Left renal cortex interstitium (tissue), 4 donors: ENCODE measurements at places on chromosomes 16 and 17.

DNA sequence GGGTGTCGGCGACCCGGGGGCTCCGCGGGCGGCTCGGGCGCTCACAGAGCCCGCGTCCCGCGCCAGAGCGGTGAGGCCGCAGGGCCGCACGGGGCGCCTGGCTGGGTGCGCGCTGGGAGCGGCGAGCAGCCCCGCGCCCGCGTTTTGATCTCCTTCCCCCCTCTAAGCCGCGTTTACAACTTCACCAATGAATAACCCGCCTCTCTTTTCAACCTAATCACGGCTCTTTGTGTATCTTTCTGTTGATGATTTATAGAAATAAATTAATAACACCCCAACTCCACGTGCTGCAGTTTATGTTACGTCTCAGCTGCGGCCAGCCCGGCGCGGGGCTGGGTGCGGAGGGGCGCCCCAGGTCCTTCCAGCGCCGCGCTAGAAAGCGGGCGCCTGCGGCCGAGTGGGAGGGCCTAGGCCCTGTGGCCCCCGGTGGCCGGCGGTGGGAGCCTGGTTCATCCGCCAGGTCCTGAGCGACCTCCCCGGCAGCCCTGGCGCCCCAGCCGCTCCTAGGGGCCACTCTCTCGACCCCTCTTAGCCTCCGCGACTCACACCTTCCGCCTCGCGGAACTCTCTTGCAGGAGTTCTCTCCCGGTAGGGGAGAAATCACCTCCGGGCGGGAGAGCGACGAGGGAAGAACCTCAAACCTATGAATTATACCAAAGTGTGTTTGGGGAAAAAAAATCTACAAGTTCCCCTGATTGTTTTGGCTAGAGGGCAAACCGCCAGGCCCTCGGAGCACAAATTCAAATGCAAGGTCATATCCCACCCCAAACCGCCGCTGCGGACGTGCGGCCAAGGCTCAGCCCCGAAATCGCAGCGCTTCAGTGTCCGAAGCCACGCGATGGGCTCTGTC lies 1.9 kb downstream of the HNF1B start:
- DNase-seq, result no peak

DNA sequence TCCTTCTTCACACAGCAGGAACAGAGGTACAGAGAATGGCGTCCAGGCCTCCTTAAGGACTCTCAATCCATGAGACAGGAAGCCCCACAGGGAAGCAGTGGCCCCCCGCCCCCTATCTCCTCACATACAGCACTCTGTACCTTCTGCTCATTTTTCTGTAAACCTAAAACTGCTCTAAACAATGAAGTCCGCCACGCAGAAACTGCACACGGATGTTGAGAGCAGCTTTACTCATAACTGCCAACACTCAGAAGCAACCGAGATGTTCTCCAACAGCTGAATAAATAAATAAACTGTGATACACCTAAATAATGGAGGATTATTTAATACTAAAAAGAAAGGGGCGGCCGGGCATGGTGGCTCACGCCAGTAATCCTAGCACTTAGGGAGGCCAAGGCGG lies 9.9 kb downstream of the TBC1D16 start:
- no peak for DNase-seq

GRCh38 chr17:44948315-44948795 lies 782 bp upstream of the KIF18B start:
- DNase-seq, result no peak

GRCh38 chr17:66859353-66859752 lies 24.4 kb downstream of the CACNG5 start:
- DNase-seq, result no peak

GRCh38 chr17:39229274-39229913 lies 3.6 kb upstream of the STAC2 start:
- DNase-seq, result no peak

GRCh38 chr17:27878776-27879562 lies 14.2 kb downstream of the LYRM9 start:
- no peak for DNase-seq

- no peak for DNase-seq
Observed at GRCh38 chr16:5917436-5918195, 820.0 kb upstream of the EEF2KMT start.

DNA sequence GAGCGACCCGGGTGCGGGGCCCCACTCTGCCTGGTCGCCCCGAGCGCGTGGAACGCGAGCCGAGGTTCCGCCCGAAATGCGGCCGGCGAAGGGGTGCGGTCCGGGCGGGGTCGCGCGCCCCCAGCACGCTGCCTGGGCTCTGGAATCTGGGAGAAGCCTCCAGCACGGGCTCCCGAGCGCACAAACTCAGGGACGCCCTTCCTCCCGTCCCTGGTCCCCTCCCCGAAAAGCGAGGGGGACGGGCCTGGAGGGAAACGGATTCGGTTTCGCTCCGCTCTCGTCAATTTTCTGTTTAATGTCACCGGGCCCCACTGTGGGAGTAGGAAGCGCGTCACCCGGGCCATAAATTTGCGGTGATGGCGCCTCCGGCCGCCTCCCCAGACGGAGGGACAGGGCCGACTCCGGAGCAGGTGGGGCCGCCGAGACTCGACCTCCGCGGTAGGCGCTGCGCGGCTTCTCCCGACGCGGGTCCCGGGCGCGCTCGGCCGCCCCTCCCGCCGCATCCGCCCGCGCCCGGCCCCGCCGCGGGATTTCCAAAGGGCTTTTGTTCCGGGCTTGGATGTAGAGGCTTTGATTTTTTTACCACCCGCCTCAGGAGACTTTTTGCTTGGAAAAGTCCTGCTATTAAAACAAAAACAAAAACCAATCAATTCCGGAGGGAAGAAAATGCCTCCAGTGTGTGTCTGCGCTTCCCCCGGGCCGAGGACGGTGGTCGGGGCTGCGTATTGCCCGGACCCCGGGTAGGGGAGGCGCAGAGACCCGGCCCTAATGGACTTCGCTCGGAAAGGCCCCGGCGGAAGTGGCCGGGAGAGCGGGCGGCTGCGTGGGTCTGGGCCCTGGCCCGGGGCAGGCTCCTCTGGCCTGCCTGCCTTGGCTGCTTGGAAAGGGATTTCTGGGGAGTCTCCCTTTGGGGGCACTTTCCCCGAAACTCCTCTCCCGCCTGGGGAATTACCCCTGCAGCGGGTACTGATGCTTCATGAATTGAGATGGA lies 7.9 kb upstream of the BAHCC1 start:
- DNase-seq, result no peak

DNA sequence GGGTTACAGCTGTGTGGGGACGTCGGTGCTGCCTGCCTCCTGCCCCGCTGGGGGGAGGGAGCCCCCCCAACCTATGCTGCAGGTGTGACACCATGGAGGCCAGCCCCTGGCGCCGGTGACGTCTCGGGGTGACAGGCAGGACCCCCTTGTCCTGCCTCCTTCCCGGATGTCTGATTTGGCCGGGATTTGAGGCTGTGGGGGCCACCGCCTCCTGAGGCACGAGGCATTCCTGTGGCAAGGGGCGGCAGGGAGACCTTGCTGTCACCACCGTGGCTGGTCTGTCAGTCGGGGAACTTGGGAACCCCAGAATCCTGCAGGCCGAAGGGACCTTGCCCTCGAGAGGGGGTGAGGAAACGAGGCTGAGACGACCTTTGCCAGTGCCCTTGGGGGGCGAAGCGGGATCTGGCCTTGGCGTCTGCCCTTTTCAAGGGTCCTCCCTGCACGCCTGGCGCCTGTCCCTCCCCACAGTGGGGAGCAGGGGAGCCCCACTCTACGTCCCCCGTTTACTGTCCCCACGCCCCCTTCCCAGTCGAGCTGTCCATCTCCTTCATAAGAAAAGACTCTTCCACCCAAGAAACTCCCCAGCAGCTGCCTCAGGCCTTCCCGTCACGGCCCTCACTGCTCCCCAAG lies 74.4 kb downstream of the METRNL start:
- DNase-seq, result no peak

DNA sequence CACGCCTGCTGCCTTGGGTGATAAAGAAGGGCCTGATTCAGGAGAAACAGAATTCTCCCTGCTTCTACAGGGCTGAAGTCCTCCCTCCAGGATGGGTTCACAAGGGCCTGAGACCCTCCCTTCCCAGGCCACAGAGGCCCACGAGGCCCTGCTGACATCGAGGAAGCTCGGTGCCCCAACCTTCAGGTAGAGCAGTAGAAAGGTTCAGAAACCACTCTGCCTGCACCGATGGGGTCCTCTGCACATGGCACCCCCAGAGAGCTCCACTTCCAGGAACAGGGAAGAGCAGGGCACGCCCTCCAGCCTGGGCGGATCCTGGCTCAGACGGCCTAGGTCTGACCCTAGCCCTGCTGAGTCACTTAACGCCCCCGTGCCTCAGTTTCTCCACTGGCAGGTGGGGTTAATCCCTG lies 773 bp downstream of the CENPX start:
- no peak for DNase-seq

DNA sequence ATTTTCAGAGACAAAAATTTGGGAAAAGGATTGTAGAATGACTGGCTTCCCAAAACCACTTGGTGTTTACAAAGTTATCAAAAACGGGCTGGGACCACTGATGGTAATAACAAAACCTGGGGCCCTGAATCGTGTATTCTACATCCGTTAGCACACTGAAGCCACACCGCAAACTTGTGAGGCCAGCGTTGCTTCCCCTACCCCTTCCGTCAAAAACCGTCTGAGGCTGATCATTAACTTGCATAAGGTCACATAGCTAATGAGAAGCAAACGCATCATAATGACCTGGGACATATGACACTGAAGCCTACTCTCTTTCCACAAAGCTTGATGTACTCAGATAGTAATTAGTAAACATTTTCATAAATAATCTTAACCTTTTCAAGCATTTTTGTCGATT lies 704.3 kb downstream of the MAF start:
- DNase-seq, result no peak

DNA sequence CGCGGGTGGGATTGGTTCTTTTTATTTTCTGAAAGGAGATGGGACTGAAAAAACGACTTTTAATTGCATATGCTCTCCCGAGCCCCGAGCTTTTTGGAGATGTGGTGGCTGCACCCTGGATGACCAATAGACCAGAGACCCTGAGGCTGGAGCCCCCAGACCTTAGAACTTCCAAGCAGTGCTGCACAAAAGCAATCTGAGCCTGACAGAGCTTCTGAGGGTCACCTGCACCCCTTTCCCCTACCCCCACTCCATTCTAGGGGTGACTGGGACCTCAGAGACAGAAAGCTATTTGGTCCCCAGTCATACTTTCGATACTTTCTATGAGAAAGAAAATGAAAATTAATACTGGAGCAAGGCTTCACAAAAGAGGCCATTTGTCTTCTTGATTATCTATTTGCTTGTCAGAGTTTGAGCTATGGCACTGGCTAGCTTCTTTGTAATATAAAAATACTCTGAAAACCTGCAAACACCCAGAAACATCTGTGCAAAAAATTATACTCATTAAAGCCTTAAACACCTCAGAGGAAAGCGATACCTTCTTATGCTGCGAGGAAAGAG lies 3.6 kb downstream of the HOXB4 start:
- no peak for DNase-seq

DNA sequence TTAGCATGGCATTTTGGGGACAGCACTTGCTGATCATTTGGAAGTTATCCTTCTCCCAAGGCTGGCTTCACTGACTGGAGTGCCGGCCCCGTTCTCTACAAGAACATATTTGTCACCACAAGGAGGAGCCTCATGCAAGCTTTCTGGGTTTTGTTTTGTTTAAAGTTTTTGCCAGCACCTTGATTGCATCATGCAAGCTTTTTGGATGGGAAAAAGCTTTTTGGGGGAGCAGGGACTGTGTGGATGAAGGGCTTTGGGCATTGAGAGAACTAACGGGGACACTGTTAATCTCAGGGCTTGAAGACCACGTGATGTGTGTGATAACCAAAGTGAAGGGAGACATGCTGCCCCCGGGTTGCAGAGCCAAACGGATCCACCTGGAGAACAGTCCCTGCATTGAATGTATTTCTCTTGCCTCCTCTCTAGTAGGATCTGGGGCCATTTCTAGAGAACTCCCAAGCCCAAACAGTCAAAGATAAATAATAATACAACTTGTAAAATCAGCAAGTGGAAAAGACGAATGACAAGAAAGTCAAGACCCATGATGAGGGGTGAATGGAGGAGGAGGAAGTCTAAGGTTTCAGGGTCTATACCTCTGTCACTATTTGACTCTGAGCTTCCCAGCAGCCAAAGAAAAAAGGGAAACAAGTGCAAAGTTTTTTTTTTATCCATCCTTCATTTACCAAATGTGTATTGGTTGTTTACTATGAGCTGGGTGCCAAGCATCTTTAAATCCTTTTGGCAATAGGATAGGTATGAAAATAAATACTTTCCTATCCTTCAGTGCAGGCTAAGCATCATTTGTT lies 17.2 kb downstream of the TMEM114 start:
- DNase-seq, result no peak

DNA sequence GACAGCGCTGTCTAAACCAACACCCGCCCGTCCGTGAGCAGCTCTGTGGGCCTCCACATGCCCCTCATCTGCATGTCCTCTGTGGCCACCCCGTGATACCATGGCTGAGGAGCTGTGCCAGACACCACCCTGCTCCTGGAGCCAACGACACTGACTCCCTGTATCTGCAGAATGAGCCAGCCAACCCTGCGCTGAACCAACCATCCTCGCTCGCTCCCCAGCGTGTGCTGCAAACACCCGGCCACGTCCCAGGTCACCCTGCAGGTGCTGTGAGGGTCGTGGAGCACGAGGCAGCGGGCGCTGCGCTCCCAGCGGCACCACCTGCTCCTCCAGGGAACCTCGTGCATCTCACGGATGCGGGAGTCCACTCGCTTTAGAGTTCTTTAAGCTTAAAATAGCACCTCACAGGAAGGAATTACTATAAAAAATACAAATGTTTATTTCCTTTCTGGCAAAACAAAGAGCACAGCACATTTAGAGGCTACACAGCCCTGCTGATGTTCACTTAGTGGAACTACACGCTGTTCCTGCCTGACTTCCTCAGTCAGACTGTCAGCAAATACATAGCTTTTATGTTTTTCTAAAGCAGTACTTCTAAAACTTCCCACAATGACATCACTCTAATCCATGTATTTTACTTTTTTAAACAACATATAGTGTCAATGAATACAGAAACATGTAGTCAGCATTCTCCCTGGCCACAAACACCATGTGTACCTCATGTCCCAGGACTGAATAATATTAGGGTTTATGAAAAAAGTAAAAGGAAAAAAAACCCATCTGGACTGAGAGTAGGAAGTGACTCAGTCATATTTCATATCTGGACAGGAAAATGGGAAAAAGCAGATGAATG lies 43.5 kb downstream of the MAP1LC3B start:
- no peak for DNase-seq

DNA sequence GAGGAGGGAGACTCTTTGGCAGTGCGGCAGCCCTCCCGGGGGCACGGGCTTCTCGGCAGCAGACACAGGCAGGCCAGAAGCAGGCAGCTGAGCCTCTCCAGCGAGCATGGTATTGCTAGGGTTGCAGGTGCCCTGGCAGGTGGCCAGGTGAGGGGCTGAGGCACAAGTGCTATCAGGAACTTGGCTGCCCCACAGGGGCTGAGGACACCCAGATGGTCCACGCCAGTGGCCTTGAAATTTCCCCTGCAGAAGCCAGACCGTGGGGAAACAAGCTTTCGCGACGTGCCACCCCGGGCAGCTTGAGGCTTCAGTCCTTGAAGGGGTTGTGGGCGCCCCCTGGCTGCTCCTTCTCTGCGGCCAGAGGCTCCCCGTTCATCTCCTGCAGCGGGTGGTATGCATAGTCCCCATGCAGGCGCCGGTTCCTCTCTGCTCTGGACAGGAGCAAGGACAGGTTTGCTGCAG lies 8.5 kb downstream of the NAGPA start:
- no peak for DNase-seq

- DNase-seq, result no peak
Observed at GRCh38 chr17:17001076-17001777, 29.3 kb upstream of the TNFRSF13B start.

- no peak for DNase-seq
Observed at GRCh38 chr17:39580082-39580468, 27.6 kb downstream of the NEUROD2 start.
